ENCODE measurements at places on chromosomes 4 and X. TPM values are rescaled to one million over a fixed set of nuclear protein-coding genes. Genes with fewer than 3 reads are reported as not detected.

- DNase-seq, result no peak
These were observed 99.3 kb upstream of the GRIA3 start for GRCh38 chrX:123084797-123085196.

The PHKA1 gene
- 9.4 TPM for total RNA-seq

GRCh38 chr4:87849612-87850011 lies 16.8 kb downstream of the MEPE start:
- no peak for DNase-seq

DNA sequence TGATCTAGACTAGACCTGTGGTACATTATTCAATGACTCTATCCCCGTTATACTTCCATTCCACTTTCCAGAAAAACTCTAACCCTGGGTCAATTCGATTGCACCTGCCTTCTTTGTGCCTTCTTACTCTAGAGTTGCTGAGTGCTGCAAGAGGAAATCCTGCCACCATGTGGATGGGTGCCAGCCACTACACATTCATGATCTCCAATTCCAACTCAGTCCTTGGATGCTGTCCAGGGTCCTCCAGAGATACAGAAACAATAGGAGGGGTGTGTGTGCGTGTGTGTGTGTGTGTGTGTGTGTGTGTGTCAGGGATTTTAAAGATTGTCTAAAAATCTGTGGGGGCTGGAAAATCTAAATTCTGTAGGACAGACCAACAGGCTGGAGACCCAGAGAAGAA lies 42.9 kb upstream of the INTS6L start:
- peak; percentile 56 for DNase-seq

DNA sequence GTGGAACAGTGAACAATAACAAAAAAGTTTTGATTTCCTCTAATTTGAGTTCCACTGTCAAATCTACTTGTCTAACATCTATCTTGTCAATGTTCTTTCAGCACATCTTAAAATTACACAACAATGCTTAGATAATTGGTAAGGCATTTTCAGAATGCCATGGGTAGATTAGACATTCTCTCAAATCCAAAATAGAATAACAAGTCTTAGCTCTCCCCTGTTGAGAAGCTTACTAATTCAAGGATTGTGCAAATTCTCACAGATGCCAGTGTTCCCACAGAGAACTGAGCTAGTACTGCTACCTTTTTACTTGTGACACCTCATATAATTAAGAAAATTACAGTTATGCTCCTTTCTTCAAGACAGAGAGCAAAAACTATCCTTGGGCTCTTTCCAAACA lies 2442.0 kb downstream of the PCDH7 start:
- DNase-seq, result no peak

The SLIT2 gene
- 38.1 TPM for total RNA-seq

DNA sequence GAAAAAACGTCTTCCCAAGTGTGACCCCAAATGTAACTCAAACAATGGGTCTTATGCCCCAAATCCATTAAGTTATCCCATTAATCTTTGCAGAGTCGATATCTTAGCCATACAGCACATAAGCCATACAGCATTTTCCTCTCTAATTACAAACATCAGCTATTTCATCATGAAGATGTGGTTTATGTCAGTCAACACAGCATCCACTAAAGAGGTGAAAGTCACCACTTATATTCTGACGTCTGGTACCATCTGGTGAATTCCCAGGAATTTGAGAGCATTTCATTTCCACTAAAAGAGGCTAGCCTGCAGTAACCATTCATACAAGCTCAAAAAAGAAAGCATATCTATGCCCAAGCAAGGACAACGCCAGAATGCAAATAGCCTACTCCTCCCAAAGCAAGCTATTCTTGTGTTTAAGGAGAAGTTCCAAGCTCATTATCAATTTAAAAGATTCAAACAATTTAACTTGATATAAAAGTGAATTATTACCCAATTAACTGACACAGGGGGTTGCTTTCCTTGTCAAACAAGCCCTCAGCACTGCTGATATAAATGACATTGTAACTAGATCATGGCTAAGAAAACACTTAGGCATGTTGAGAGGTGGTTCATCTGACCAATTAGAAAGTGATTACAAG lies 203.3 kb downstream of the ANTXR2 start:
- DNase-seq, result no peak

GRCh38 chrX:74520291-74520690 lies 94.1 kb downstream of the RLIM start:
- no peak for DNase-seq

- DNase-seq, result no peak
These were observed 9.6 kb upstream of the INTU start for GRCh38 chr4:127622921-127623796.

The GAB3 gene
- 4.2 TPM for total RNA-seq

The VEGFD gene
- 4.1 TPM for total RNA-seq

- DNase-seq, result no peak
These were observed 77.8 kb downstream of the SHROOM2 start for GRCh38 chrX:9864011-9864410.

DNA sequence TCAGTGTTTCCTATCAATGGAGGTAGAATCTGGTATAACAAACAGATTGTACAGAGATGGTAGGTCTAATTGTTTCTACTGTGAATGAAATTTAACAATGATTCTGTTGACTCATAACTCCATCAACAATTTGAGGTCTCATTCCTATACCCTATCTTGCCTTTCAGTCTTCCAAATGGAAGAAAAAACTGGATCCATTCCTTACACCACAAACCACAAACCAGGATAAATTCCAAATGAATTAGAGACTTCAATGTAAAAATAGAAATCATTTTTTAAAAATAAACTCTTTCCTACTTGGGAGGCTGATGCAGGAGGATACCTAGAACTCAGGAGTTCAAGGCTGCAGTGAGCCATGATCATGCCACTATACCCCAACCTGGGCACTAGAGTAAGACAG lies 114.4 kb upstream of the WDR44 start:
- no peak for DNase-seq

The TEX13B gene
- not detected for total RNA-seq

The KLHL2 gene
- total RNA-seq, result 23.7 TPM

- DNase-seq, result no peak
These were observed 121.8 kb upstream of the GALNT7 start for GRCh38 chr4:173046818-173047217.

The KCNIP4 gene
- 1.7 TPM for total RNA-seq
